ENCODE measurements at places on chromosomes 6 and 20.

DNA sequence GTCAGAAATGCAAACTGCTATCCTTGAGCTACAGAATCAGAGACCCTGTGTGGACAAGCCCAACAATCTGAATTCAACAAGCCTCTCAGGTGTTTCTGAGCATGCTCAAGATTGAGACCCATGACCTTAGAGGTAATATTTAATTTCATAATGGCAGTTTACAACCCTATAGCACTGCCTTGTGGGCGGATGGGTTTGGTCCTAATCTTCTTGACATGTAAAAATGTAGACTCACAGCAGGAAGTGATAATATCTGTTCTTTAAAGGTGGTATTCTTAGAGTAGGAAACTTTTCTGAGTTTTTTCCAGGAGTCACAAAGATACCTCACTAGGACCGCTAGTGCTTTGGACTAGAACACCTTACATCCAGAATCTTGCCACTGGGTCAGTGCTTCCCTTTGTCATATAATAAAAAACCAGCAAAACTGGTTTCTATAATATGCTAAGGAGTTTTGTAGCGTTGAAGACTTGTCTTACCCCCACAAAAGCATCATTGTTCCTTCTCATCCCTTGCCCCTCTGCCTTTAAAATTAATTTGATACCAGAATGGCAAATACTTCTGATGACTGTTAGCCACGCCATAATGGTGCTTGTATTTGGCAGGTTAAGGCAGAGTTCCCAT, 52.6 kb downstream of the E2F3 start:
- no peak for DNase-seq

GRCh38 chr6:142395266-142395665, 93.5 kb downstream of the ADGRG6 start:
- no peak for DNase-seq

DNA sequence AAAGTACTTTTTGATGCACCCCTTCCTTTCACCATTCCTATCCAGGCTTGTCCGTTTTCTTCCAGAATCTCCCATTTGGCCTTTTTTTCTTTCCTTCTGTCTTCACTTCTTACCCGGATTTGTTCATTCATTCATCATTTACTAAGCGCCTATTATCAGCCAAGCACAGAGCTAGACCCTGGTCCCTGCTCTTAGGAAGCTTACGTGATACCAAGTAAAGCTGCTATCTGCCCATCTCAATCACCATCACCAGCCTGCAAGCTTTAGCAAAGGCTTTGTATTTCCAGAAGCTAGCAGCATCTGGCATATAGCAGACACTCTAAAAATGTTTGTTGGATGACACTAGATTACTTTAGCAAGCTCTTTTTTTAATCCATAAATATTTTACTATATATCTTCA, 4.8 kb downstream of the NDRG3 start:
- DNase-seq: no peak

- no peak for DNase-seq
Observed at GRCh38 chr6:116564921-116565872, 6.1 kb upstream of the RWDD1 start.

DNA sequence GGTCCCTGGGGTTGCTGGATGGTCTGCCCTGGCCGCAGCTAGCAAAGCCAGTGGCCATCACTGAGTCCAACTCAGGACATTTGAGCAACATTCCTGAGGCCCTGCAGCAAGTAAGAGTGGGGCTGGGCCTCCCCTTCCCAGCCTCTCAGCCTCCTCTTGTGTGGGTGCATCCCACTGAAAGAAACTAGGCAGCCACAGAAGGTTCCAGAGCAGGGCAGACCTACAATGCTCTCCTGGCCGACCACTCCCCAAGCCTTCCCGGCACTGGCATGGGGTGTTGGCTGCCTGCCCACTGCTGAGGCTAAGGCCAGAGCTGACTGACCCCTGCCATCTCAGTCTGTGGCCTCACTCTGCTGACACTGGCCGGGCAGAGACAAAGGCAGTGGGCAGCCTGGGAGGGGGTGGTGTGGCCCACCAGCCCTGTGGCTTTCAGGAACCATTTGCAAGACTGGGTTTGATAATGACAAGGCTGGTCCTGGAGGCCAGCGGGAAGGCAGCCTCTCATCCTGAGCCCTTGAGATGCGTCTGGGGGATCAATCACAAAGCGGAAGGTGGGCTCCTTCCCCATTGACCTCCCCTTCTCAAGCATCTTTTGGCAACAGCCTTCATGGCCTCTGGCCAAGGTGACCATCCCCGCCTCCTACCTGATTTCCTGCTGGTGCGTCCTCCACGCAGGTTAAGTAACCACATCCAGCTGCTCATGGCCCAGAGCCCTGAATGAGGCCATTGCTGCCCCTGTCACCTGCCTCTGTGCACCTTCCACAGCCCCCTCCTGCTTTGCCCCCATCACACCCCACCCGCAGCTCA, 9.6 kb downstream of the DLGAP4 start:
- no peak for DNase-seq

DNA sequence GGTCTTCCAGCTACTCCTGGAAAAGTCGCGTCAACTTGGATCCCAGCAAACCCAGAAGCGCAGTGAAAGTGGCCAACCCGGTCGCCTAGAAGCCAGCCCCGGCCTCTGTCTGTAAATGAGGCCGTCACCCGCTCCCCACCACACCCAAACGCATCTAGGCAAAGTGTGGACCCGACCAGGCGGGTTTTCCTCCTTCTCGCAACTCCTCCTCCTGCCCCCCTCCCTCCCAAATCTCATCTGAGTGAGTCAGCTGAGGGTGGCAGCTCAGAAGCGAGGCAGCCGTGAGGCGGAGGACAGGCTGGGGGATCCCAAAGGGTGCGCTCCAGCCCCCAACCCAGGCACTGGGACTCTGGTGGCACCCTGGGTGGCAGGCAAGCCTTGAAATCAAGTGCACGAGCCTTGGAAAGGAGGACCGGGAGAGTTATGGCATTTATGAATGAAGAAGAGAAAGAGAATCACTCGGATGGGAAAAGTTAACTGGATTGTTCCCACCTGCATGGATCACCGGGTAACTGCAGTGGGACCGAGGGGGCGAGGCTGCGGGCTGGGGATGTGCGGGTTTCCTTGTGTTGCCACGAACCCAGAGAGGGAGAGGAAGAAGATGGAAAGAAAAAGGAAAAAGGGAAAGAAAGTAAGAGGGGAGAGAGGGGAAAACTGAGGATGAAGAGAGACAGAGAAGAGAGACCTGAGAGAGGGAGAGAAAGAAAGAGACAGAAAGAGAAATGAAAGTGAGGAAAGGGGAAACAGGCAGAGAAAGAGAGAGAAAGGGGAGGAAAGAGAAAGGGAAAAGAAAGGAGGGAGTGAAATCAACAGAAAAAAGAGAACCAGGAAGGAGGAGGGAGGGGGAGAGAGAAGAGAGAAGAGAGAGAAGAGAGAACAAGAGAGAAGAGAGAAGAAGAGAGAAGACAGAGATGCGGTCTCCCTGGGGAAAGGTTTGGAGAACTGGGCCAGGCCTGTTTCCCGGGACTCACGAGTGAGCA, at the start of gene APCDD1L:
Gene APCDD1L, minus strand, starts transcription at position 167 of the 980 bp plus-strand sequence. CDS start 692 bp downstream, outside the sequence.
- no peak for DNase-seq

Data from AG09319 (cell line).